Thoracic aorta (tissue), 2 donors: ENCODE measurements at places on chromosomes 7 and 10.

GRCh38 chr7:36733411-36733810 lies 9.1 kb upstream of the AOAH start:
- no peak for DNase-seq

DNA sequence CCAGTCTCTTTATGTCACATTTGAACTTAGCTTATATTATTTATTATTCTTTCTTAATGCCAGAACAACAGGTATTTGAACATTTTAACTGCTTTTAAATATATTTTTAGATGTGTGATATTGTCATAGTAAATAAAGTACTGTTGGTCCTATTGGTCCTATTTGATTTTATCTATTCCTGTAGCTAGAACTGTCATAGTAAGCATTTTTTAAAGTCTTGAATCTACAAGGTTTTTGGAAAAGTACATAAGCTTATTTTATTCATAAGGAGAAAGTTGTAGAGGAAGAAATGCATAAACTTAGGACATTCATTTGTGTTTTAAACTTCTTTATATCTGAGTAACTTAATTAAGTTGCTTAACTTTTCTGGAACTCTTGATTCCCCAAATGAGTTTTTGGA lies 136.0 kb downstream of the PHF14 start:
- DNase-seq = no peak

DNA sequence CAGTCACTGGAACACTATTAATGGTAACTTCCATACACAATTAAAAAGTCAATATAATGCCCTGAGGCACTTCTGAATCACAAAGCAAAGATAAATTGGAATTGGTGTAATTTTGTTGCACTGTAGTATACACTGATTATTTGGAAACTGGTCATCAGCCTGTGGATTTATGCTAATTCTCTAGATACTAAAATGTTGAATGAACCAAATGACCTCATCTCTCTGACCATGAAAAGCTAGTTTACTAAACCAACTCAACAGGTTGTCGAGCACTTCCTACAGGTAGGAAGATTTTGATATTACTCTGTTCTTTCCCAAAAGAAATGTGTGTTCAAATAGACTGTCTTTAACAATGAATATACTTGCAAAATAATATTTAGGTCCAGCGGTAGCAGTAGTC lies 5.3 kb downstream of the NRP1 start:
- no peak for DNase-seq

DNA sequence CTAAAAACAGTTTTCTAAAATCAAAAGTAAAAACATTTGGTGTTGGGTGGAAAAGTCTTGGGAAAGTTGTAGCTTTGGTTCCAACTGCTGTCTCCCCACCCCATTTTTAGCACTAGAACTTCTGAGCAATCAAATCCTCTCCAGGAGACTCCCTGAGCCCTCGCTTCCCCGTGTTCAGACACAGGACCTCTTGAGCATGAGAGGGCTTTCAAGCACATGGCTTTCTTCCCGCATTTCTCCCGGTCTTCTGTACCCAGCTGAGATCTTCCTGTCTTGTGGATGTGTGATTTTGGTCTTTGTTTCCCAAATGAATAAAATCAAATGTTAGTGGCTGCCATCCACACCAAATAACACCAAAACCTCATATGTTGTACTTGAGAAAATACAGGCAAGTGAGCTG lies 5.0 kb downstream of the CXCL12 start:
- DNase-seq = no peak

DNA sequence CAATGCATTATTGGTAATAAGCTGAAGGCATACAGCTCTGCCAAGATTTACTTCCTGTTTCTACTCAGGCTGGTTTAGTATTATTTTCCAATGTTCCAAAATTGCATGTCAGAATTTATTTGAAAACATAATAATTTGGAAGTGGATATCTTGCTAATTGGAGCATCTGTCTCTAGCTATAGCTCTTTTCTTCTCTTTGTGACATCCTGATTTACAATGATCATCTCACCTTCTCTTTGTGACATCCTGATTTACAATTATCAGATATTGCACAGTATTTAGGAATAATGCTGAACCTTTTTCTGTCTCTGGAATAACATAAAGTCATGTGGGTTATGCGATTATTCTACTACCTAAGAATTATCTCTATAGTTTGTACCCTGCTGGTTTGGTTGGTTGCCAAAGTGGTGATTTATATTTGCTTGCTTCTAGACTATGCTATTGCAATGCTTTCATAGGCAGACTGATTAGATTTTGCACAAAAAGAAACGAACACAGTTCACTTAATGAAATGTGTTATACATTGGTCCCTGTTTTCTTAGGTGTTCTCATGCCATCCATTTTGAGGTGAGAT lies 44.3 kb upstream of the CABCOCO1 start:
- no peak for DNase-seq

DNA sequence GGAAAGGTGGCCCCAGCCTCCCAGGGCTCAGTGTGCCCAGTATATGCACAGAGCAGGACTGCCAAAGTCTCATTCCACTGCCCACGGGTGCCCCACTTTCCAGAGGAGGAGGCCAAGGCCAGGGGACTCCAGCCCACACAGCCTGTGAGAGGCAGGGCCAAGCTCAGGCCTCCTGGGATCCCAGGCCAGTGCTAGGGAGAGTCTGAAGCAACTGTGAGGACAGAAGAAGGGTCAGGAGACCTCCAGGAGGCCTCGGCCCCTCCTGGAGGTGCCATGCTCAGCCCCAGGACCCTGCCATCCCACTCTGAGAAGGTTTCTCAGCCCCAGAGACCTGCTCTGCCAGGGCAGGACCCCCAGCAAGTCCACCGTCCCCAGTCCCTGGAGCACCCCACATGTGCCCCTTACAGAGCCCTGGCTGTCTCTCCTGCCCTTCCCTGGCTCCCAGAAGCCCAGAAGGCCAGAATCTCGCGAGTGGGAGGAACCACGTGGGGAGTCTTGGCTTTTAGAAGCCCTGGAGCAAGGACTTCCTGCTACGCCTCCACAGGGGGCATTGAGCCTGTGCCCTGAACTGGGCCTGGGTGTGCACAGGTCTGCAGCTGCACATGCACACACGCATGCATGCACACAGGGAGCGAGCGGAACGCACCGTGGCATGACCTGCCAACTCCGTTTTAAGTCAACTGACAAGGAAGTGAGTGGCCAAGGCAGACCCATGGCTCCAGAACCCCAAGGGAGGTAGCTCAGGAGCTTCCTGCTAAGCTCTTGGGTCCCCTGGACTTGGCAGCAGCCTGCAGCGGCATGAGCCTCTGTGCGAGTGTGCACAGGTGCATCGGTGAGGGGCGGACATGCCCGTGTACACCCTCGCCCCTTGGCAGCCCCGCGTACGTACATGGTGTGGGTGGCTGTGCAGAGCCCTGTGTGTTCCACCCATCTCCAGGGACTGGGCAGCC lies 33.6 kb downstream of the ZCCHC24 start:
- DNase-seq = no peak

- DNase-seq = no peak
Observed at GRCh38 chr10:1086787-1087186, 30.6 kb downstream of the WDR37 start.

DNA sequence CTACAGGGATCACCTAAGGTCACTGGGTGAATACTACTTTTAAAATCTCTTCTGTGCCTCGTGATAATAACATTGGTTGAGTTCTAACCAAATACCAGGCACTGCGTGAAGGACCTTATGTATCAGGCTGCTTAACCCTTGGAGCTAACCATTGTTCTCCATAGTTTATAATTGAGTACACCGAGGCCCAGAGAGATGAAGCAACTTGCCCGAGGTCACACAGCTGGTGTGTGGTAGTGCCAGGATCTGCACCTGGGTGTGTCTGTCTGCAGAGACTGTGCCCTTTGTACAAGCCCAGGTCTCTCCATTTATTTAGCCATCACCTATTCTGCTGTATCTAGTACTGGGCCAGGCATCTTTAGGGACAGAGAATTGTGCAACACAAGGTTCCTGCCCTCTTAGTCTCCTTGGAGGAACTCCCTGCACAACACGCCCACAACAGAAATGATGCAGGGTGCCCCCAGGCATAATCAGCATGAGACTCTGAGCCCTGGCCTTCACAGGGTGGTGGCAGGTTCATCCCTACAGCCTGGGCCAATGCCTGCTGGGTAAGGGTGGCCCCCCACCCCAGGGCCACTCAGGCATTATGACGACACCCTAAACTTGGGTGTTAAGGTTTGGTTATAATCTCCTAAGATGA lies 31.5 kb downstream of the UNC5B start:
- DNase-seq = no peak

GRCh38 chr10:123614888-123615287 lies 51.3 kb upstream of the GPR26 start:
- no peak for DNase-seq

GRCh38 chr7:66443946-66444345 lies 184.7 kb upstream of the KCTD7 start:
- DNase-seq = no peak

DNA sequence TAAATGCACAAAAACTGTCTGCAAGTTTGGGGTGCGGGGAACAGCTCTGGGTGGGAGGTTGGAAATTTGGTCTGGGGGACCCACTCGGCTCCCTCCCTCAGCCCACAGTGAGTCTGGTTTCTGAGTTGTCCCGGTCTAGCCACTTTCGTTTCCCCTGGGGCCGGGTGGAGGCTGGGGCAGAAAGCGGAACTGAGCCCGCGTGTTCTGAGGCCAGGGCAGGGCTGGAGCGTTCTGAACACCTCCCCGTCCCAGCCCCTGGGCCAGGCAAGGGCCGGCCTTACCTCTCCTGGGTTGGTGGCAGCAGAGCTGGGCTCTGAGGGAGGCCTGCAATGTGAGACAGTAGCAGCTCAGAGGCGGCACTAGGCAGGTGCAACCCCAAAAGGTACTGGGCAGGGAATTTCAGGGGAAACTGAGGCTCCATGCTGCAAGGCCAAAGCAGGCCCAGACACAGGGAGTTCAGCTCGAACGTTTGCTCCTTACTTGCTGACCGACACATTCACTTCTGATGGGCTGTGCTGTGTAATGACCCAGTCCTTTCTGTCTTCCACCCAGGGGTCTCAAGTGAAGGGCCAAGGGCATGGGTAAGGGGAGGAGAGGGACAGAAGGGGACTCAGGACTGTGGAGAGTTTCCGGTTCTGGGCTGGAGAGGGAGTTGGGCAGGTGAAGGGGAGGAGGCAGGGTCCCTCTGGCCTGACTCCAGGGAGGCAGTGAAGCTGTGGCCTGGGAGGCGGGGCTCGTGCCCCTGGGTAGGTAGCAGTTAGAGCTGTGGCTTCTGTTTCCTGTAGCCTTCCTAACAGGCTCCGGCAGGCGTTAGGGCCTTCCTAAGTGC lies 3.0 kb downstream of the IRF5 start:
- no peak for DNase-seq

DNA sequence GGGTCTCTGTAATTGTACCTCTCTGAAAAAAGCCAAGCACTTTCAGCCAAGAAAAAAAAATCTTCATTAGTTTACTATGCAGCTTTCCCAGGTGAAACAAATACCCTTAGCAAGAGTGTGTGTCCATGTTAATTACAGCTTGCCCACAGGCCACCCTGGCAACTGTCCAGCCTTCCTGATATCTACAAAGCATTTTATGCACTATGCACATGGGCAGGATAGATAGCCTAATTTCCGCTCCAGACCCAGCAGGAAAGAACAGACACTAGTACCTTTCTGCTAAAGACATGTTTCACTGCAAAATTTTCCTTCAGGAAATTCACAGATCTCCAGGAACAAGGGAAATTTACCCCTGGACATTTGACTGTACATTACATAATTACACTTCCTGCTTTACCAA lies 24.4 kb downstream of the CACNA2D1 start:
- DNase-seq = no peak

DNA sequence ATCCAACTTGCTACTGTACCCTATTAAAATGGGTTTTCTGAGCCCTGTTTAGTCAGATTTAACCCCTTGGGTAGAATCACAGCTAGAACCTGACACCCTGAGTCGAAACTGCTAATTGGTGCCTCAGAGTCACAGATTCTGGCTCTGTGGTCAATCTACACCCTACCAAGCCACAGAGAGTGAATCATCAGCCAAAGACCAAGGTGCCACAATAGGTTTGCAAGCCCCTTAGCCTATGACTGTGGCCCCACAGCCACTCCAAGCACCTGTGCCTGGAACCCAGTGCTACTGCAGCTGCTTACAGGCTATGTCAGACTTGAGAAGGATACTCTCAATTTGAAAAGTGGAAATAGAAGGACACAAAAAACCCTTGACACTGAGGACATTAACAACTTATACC lies 202.8 kb upstream of the KCND2 start:
- DNase-seq = no peak

DNA sequence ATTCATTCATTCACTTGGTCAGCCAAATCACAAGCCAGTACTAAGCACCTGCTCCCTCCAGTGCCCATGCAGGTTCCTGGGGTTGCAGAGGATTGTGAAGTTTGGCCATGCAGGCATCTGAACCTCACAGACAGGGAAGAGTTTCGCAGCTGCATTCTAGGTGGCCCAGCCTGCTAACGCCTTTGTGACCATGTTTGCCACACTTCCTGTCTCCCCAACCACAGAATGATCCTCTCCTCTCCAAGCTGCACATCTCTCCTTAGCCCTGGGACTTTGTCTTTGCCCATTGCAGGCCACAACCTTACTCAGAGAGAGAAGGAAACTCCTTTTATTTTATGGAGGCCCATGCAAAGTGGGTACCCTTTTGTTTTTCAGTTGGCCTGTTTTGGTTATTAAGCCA lies 31.8 kb downstream of the EPDR1 start:
- no peak for DNase-seq

GRCh38 chr10:72784551-72785351 lies 92.8 kb downstream of the MCU start:
- DNase-seq = no peak

DNA sequence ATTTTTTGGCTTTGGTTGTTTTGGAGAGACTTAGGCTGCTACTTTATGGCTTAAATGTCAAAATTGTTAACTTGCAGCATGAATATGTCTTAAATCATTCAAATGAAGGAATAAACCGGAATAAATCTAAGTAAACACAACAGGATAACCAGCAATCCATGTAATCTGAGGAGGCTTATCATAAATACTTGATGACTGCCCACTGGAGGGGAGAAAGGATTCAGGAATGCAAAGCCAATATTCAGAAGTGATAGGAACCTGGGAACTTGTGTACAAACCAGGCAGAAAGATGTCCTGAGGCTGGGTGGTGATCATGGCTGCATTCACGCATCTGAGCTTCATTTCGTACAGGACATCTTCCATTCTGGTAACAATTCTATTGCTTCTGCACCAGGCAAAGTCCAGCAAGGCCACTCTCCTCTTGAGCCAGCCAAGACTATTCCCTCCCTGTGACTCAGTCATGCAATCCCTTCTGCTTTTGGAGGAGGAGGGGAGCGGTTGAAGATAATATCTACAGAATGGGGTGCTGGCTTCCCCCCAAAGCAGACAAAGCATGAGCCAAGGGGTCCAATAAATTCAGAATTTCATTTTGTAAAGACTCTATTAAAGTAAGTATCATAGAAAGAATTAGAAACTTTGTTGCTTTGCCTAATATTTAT lies 374.5 kb downstream of the PHTF2 start:
- DNase-seq = no peak
